ENCODE measurements at places on chromosomes 2 and 18. TPM values are rescaled to one million over a fixed set of nuclear protein-coding genes. Genes with fewer than 3 reads are reported as not detected.

FAM228A gene
- total RNA-seq, result 0.28 TPM

CHRNA1 gene
- not detected for total RNA-seq

DIPK1C gene
- total RNA-seq, result not detected

CDKL4 gene
- not detected for total RNA-seq

DNA sequence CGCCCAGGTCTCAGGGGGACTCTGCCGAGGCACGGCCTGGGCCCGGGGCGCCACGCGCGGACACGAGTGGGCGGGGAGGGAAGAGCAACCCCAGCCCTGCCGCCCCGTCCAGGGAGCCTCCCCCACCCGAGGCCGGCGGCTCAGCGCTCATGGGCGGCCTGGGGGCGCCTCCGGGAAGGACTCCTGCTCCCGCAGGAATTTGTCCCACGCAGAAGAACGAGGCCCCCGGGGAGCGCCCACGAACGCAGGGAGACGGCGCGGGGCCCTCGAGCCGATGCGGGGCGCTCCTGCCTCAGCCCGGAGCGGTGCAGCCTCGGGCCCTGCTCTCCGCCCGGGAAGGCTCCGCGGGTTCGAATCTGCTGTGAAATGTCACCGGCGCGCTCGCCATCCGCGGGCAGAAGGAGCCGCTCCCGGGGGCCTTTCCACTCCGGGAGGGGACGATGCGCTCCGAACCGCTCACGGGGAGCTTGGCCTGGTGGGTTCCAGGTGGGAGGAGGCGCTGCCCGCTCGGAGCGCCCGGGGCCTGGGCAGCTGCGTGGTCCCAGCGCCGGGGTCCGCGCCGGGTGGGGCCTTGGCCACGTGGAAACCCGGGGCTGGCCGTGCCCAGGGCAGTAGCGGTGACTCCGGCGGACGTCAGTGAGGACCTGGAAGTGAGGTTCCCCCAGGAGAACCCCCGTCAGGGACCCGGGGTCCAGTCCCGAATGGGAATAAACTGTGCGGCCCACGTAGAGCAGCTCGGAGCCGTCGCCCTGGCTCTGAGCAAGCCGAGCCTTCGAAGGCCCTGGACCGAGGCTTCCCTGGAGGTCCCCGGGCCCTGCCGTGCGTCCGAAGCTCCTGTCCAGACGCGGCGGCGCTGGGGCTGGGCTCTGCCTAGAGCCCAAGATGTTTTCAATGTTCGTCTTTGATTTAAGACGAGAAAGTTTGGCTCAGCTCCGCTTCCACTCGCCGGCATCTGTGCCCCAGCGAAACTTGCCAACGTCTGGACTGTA, 41.4 kb upstream of the CTDP1 start:
- peaks cover 17% of the 10 kb centered on the region for H3K27me3 ChIP-seq
- H3K4me1 ChIP-seq, result no peaks in the 10 kb centered on the region
- no peak overlapping the region for H3K4me3 ChIP-seq
- no peak for DNase-seq
- H3K36me3 ChIP-seq, result no peaks in the 10 kb centered on the region

GRCh38 chr2:222318712-222319585, 20.2 kb upstream of the PAX3 start:
- H3K4me1 ChIP-seq, result peaks cover 11% of the 10 kb centered on the region
- H3K4me3 ChIP-seq, result peak overlapping the region; percentile 77
- no peak overlapping the region for H3K27ac ChIP-seq
- H3K36me3 ChIP-seq, result no peaks in the 10 kb centered on the region
- H3K27me3 ChIP-seq, result peaks cover 51% of the 10 kb centered on the region
- peak; percentile 63 for DNase-seq

GRCh38 chr2:29618024-29618423, 303.4 kb downstream of the ALK start:
- no peaks in the 10 kb centered on the region for H3K36me3 ChIP-seq
- DNase-seq, result no peak
- no peak overlapping the region for H3K27ac ChIP-seq
- H3K4me3 ChIP-seq, result no peak overlapping the region
- peaks cover 17% of the 10 kb centered on the region for H3K27me3 ChIP-seq
- H3K4me1 ChIP-seq, result no peaks in the 10 kb centered on the region

DNA sequence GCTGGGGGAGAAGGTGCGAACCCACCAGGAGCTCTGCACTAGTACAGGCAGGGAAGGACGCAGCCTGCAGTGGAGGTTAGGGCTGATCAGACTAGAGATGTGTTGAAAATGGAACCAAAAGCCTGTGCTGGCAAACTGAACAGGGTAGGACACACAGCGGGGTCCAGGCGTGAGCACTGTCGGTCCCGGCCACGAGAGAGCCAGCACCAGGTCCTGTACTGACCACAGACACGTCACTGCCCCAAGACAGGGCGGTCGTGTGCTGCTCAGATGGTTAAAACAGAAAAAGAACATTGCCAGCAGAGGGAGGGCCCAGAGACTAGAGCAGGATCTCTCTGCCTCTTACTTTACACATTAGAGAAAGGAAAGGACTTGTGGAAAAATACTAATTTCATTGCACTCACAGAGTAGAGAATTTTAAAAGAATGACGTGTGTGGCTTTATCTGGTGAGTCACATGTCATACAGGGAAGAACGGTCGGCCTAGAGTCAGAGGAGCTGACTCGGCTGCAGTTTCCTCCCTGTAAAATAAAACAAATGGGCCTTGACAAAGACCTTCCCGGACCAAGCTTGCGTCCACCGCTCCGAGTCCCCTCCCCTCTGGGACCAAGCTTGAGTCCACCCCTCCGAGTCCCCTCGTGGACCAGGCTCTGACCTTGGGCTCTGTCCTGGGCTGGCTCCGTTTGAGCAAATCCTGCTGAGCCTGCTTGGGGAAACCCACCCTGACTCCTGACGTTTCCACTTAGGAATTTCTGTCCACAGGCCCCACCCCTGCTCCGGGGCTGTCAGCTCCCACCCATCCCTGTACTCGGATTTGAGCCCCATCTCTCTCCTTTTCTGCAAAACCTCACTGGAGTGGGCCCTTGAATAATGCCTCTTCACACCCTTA, 16.7 kb upstream of the ADI1 start:
- H3K27me3 ChIP-seq, result no peaks in the 10 kb centered on the region
- peak; percentile 28 for DNase-seq
- peaks cover 11% of the 10 kb centered on the region for H3K4me1 ChIP-seq
- H3K4me3 ChIP-seq, result peak overlapping the region; percentile 69

- H3K4me1 ChIP-seq, result no peaks in the 10 kb centered on the region
- no peak overlapping the region for H3K27ac ChIP-seq
- peaks cover 13% of the 10 kb centered on the region for H3K27me3 ChIP-seq
- DNase-seq, result no peak
- H3K36me3 ChIP-seq, result no peaks in the 10 kb centered on the region
Observed at GRCh38 chr2:19529677-19530076, 171.3 kb upstream of the OSR1 start.

DNA sequence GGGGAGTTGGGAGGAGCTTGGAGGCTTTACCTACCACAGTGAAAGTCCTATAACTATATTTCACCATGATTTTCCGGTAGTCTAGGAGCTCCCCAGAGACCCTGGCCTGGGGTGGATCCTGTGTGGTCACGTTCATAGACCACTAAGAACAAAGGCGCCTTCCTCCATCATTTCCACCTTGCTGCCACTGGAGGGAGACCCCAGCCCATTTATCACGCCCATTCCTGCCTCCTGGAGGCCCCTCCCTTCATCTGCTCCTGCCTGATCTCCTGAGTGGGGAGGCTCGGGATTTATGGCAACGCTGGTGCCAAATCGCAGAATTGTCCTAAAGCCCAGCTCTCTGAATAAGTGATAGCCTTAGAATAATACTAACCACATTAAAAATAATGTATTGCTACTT, 507.6 kb upstream of the SPHKAP start:
- no peaks in the 10 kb centered on the region for H3K4me1 ChIP-seq
- no peaks in the 10 kb centered on the region for H3K36me3 ChIP-seq
- no peak overlapping the region for H3K4me3 ChIP-seq
- H3K27me3 ChIP-seq, result no peaks in the 10 kb centered on the region
- no peak overlapping the region for H3K27ac ChIP-seq

GRCh38 chr18:13578400-13578799, 148.0 kb downstream of the FAM210A start:
- H3K36me3 ChIP-seq, result peaks cover 15% of the 10 kb centered on the region
- no peak for DNase-seq
- H3K4me1 ChIP-seq, result peaks cover 47% of the 10 kb centered on the region
- H3K27ac ChIP-seq, result peak overlapping the region; percentile 40
- no peak overlapping the region for H3K4me3 ChIP-seq

DNA sequence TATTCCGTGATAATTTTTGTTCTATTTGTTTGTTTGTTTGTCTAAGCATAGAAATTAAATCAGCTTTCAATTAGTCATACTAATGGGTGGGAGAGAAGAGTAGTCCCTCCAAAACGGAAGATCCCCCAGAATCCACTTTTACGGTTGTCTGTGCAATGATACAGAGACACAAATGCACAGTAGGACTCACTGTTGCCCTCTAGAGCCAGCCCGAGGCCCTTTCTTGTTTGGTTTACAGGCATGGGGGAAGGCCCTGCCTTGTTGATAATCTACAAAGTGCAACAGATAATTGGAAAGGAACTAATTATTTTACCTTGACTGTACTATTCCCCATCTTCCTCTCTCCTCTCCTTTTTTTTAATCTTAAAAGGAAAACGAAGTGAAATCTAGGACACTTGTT, 121.1 kb downstream of the ACOXL start:
- H3K4me1 ChIP-seq, result peaks cover 45% of the 10 kb centered on the region
- no peak overlapping the region for H3K27ac ChIP-seq
- peaks cover 2% of the 10 kb centered on the region for H3K36me3 ChIP-seq
- H3K4me3 ChIP-seq, result no peak overlapping the region
- H3K27me3 ChIP-seq, result peaks cover 61% of the 10 kb centered on the region

DNA sequence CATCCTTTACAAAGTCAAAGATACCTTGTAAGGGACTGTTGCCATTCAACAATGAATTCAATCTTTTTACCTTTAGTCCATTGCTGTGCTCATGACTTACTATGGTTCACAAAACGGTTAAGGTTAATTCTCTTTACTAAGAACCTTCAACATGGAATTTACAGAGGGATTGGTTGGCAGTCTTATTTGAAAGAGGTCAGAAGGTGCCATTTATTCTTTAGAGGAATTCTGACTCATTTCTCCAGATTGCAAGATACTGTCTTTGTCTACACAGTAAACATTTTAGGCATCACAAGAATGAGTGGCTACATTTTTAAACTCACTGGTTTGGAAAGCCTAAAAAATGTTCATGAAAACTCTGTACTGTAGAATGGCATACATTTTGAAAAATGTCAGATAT, 17.4 kb downstream of the KCNH7 start:
- no peak overlapping the region for H3K27ac ChIP-seq
- H3K36me3 ChIP-seq, result no peaks in the 10 kb centered on the region
- no peak for DNase-seq
- H3K27me3 ChIP-seq, result no peaks in the 10 kb centered on the region

DNA sequence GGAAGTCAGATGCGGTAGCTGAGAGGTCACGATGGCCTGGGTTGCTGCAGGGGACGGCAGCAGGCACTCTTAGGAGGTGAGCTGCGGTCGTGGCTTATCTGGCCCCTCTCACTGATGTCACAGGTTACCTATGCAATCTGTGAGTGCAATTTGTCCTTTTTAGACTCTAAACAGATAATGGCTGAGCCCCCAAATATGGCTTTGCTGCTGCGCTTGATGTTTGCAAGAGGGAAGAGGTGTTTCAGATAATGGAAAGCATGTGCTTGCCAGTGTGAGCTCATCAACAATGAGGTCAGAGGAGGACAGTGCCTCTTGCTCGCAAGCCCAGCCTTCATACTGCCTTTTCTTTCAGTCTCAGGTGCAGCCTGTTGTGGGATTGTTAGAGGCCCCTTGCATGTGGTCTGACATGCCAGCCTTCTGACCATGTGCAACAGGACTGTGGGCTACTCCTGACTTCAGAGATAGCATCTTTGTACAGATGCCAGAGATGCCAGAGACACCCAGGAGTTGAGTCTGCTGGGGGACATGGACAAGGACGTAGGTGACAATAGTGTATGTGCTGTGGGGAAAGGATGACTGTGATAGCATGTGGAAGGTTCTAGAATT, 151.3 kb downstream of the TANC1 start:
- DNase-seq, result no peak
- peaks cover 13% of the 10 kb centered on the region for H3K4me1 ChIP-seq
- H3K27me3 ChIP-seq, result no peaks in the 10 kb centered on the region
- no peak overlapping the region for H3K27ac ChIP-seq
- no peaks in the 10 kb centered on the region for H3K36me3 ChIP-seq
- no peak overlapping the region for H3K4me3 ChIP-seq

- no peaks in the 10 kb centered on the region for H3K36me3 ChIP-seq
- DNase-seq, result no peak
- H3K4me1 ChIP-seq, result peaks cover 10% of the 10 kb centered on the region
- no peak overlapping the region for H3K27ac ChIP-seq
- peaks cover 51% of the 10 kb centered on the region for H3K27me3 ChIP-seq
Observed at GRCh38 chr2:66578054-66578686, 143.2 kb downstream of the MEIS1 start.
